ENCODE measurements at places on chromosomes 7 and 10. TPM values are rescaled to one million over a fixed set of nuclear protein-coding genes. Genes with fewer than 3 reads are reported as not detected.

DNA sequence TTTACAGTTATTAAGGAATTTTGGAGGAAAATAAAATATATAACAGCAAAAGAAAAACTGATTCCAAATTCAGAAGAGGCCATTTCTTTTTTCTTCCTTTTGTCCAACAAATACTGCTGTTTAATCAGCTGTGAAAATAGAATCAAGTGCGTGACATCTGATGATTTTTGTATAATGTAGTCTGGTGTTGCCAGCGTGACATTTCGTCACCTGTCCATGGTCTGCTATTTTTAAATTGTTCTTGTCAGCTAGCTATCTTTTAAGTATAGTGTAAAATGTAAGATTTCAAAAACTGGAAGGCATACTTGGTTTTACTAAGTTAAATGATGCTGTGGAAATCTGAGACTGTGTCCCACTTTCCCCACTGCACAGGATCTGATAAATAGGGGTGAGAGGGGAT, 105.9 kb downstream of the CPEB3 start:
- no peak for DNase-seq

DNA sequence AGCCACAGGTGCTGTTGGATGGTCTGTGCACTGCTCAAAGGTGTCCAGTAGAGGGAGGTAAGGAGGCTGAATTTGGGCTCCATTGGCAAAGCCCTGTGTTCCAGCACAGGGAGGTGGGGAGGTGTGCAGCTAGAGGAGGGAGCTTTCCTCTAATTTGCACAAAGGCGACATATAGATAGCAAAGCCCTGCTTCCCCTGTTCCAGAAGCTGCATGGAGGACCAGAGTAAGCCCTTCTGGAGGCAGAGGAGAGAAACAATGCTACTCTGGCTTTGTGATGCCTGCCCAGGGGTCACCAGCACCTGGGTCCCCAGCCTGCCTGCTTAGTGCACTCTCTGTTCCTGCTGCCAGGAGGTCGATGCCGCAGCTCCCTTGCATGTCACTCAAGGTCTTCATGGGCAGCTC, 3.4 kb upstream of the ARHGAP22 start:
- no peak for DNase-seq

FXYD4 gene
- polyA plus RNA-seq: 0.14 TPM

FAM25A gene
- polyA plus RNA-seq: not detected

DNA sequence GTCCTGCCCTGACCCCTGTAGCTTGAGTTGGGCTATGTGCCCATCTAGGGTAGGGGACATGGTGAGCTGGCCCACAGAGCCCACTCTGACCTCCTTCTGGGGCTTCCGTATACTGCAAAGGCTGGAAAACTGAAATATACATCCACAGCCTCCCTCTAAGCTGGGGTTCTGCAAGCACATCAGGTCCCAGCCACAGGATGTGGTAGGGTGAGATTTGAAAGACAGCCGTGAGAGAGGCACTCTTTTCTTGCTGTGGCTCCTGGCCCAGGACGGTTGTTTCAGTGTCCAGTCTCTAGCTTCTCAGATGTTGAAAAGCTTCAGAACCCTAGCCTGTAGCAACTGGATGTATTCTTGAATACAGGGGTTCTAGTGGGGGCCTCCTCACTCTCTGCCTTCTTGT, 60.1 kb upstream of the ADRB1 start:
- no peak for DNase-seq

- no peak for DNase-seq
Observed at GRCh38 chr10:70337201-70337651, 45.2 kb downstream of the LRRC20 start.

GRCh38 chr7:27183682-27184336, 1.2 kb downstream of the HOXA11 start:
- no peak for DNase-seq

GRCh38 chr10:66627156-66627555, 298.7 kb upstream of the LRRTM3 start:
- DNase-seq: no peak

DNA sequence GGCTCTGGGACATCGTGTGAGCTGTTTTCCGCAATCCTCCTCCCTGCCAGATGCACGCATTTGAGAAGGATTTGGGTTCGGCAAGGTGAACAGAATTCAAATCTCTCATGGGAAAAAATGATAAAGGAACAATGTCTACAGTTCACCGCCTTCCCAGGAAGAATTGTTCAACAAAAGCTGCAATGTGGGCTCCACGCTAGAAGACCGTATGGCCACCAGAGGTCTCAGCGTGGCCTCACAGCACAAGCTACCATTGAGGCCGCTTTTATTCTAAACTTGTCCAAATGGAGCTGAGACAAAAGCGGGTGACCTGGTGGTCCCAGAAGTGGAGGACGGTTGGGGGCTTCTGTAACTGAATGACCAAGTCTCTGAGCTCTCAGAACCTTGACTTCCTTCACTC, 733.1 kb downstream of the PARD3 start:
- no peak for DNase-seq

VIPR2 gene
- polyA plus RNA-seq: 15.1 TPM

DNA sequence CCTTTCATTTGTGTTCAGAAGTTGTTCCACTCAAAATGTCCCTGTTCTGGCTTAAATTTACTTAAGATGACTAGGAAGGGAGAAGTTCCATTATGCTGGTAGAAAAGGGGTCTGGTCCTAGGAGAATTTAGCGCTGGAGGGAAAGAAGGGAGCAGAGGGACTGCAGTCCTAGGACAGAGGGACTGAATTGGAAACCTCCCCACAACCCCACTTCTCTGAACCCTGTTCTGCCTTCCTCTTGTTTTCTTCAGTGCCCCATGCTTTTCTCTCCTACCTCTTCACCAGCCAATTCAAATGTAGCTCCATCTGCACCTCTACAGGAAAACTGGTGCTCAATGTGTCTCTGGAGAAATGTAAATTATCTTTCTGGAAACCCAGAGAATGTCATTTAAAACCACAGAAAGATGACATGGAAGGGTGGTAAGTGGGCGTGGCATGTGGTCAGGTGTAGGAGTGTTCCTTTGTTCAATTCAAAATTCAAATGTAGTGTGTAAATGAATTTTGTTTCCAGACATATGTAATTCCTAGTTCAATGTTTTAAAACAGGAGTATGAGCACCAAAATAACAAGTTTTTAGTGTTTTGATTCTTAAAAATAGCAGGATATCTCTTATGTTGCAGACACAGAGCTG, 24.0 kb upstream of the RHOBTB1 start:
- no peak for DNase-seq

DNA sequence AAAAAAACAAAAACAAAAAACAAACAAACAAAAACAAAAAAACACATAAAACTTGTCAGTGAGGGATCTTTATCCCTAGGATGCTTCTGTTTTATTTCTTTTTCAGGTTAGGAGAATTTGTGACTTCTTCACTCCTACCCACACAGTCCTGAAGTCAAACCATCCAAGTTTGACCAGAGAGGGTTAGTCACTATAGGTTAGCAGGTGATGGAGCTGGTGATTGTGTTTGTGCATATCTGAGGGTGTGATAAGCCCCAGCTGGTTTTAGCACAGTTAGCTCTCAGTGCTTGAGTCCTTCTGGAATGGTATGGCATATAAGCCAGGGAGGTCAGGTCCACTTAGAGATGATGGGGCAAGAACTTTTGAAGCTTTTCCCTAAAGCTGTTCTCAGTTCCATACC, 11.8 kb upstream of the IKZF1 start:
- DNase-seq: no peak

DNA sequence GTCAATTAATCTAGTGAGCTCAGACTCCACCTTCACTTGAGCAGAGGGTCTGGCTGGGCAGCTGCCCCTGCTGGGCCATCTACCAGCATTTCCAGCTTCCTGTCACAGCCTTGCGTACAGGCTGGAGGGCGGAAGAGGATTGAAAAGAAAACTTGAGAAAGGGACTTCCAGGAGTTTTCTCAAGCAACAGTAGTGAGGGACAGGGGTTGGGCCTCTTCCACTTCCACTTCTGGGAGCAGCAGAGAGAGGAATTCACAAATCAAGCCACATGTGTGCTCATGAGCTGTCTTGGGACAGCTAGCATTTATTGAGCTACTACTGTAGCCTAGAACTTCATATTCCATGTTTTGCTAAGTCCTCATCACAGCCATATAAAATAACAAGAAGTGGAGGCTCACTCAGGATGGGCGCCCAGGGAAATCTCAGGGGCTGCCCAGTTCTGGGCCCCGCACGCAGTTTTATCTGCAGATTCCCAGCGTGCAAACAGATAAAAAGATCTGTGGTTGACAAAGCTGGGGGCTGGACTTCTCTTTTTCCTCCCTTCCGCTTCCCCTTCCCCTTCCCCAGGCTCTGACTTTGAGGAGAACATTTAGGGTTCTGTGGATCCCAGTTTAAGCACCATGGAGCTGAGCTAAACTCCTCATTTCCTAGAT, 135.8 kb downstream of the RGS10 start:
- no peak for DNase-seq

DNA sequence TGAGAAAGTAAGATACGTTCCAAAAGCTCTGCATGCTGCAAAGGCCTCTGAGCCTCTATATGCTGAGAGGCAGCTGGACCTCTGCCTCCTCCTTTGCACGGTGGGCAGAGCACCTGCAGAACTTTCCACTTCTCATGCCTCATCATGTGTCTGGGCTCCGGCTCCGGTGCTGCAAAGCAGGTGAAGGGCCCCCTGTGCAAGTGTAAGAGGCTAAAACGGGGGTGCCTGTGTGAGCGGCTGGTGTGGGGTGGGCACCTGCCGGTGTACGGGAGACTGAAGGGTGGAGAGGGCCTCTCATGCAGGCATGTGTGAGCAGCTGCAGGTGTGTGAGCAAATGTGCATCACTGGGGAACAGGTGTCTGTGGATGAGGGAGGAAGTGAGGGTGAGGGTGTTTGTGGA, 121.0 kb downstream of the KCNMA1 start:
- no peak for DNase-seq

DNA sequence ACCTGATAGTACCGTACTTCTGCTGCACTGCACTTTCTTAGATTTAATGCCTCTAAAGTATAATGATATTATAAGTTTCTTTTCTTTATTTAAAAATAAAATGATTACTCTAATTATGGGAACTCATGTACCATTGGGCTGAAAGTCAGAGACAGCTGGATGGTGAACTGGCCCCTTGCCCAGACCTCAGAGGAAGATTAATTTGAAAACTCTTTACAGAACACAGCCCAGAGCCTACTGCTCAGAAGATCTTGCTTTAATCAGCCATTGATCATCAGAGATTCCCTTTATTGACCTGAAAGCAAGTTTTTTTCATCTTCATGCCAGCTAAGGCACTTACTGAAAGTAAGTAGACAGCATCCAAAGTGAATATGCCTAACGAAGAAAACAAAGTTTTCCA, 341.7 kb downstream of the GFRA1 start:
- DNase-seq: no peak

ASB10 gene
- polyA plus RNA-seq: 37.1 TPM

GRCh38 chr10:34347131-34347530, 468.0 kb downstream of the PARD3 start:
- DNase-seq: no peak

DNA sequence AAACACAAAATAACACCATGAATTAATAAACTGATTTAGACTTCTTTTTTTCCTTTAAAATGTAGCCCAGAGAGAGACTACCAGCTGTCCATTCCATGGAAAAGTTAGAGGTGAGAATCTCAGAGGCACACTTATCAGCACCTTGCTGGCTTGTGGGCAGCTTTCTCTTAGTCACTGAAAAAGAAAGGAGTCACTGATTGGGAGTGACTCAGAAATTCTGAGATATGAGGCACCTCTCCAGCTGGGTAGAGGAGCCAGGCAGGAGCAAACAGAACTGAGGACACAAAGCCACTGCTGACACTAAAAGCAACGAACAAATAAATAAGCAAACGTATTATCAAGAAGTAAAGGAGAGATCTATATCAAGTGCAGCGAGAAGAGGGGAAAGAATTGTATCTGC, 310.6 kb downstream of the PARD3 start:
- no peak for DNase-seq

SYT15 gene
- polyA plus RNA-seq: 1.3 TPM

DNA sequence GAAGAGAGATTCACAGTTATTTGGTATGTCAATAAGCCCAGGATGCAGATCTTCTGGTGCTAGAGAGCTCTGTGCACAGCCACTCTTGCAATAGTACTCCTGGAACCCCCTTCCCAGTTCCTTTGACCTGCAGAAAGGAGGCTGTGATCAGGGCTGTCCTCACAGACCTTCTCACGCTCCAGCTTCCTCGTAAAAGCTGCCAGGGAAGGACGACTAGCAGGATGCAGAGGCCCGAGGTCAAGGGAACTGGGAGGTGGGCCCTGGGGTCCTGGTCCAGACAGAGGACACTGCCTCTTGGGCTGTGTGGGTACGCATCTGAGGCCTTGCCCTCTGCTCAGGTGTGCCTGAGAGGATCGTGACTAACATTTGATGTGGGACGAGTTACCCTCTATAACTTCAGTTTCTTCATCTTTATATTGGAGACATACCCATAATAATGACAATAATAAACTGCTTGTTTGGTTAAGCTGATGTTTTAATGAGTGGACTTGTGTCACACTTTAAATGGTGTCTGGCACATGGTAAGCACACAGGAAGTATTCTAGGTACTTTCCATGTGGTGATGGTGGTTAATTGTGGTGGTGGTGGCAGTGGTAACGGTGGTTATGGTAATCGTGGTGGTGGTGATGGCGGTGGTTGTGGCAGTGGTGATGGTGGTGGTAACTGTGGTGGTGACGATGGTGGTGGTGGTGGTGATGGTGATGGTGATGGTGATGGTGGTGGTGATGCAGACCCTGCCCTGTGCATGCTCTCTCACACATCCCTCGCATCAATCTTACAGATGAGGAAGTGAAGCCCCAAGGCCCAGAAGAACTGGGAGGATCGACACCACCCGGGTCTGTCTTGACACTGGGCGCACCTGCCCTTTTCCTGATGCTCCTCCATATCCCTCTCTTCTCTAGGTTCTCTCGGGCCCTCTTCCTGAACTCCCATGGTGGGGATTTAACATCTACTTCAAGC, 235.2 kb upstream of the GRB10 start:
- DNase-seq: no peak

- no peak for DNase-seq
Observed at GRCh38 chr7:128005759-128006159, 25.5 kb downstream of the LRRC4 start.

ZNF425 gene
- 0.27 TPM for polyA plus RNA-seq

DNA sequence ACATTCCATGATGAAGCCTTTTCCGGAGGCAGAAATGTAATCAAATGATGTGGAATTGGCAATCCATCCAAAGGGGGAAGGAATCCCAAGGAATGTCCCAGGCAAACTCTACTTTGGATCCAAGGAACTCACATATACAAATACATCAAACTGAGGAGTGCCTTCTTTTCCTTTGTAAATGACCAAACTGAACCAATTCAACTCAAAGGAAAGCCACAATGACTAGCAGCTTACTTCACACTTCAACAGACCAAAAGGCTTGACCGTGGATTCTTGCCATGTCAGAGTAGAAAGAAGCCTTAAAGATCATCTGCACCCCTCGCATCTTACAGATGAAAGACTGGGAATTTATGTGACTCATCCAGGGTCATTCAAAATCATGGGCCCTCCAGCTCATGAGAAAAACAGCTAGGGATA, 79.7 kb upstream of the MACROH2A2 start:
- DNase-seq: no peak

MAGI2 gene
- 1.1 TPM for polyA plus RNA-seq

TFEC gene
- 0.42 TPM for polyA plus RNA-seq

KCND2 gene
- polyA plus RNA-seq: not detected

All from heart left ventricle (tissue), 16 donors.